Activated CD8-positive, alpha-beta memory T cell treated with anti-CD3 and anti-CD28 coated beads for 4 hours (primary cell): ENCODE measurements at places on chromosomes 16 and 17.

GRCh38 chr17:40949418-40949817 is 12.0 kb upstream of the KRT23 start:
- no peak for DNase-seq

- no peak for DNase-seq
These were observed 197.1 kb downstream of the KCNJ2 start for GRCh38 chr17:70366386-70366785.

- DNase-seq = no peak
These were observed 611 bp downstream of the RRAD start for GRCh38 chr16:66924527-66925321.

- DNase-seq = no peak
These were observed 19.2 kb upstream of the ZFHX3 start for GRCh38 chr16:73066927-73067670.

DNA sequence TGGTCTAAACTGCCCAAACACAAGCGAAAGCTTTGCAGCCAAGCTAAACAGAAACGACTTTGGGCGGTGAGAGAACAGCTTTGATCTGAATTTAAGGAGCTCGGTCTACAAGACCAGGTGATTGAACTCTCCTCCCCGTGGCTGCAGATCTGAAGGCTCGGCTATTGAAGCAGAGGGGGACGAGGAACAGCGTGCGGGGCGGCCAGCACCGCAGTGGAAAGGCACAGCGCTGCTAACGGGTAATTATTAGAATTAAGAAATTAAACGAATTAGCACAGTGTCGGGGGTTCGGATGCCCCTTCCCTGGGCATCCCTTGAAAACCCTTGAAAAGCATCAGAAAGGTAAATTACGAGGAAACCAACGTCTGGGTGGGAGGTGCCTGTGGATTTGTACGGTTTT is 431 bp downstream of the TEKT3 start:
- no peak for DNase-seq

GRCh38 chr16:2610781-2611498 is 71.4 kb upstream of the KCTD5 start:
- no peak for DNase-seq

DNA sequence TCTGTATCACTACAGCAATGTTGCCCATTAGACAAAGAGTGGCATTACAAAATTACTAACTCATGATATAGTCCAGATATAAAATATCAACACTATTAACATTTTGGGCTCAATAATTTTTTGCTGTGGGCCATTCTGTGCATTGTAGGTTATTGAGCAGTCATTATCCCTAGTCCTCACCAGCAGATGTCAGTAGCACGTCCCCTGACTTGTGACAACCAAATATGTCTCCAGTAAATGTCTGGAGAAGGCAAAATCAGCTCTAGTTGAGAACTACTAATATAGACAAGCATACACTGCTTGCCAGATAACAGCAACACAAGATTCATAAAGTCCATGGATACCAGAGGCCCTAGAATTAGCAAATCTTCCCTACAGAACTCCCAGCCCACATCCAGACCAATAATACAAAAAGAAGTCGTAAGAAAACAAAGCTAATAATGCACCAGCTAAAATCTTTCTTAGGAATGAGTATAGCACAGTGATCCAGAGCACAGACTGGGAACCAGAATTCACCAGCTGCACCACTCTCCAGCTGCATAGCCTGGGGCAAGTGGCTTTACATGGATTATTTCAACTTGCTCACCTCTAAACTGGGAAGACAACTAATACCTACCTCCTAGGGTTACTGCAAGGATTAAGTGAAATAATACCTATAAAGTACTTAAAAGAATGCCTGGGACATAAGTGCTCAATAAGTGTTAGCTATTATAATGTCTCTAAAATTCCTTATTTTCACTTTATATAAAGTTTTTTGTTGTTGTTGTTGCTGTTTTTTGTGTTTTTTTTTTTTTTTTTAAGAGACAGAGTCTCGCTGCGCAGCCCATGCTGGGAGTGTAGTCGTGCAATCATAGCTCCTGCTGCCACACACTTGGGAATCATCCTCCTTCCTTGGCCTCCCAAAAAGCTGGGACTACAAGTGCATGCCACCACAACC is 23.7 kb downstream of the HELZ start:
- DNase-seq = no peak

DNA sequence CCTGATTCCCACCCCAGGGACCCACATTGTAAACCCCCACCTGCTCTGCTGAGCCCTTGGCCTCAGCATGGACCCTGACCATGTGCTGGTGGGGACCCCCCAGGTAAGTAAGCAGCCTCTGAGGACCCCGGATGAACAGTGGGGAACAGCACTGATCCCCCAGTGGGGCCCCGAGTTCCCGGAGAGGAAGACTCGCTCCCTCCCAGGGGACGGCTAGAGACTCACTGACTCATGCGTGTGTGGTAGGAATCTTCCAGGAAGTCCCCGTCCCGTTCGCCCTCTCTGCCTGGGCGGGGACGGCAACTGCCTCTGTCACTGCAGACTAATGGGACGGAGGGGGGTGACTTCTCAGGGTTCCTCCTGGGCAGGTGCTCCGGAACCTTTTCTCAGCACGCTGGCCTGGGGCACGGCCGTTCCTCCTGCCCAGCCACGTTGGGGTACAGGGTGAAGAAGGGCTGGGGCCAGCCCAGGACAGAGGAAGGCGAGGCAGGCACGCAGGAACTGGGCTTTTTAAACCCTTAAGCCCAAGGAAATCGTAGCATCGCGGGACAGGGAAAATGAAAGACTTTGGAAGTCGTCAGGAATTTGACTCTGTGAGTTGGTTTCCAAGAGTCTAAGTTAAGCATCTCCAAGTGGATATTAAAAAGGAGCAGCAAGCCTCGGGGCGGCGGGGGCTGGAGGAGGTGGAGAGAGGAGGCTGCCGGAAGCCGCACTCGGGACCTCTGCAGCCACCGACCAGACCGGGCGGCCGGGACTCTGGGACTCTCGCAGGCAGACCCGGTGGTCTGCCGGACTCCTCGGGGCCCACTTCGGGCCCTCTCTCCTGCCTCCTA is 178.7 kb downstream of the SEC14L1 start:
- DNase-seq = no peak
